Hematopoietic multipotent progenitor cell treated with erythropoietin and hydrocortisone succinate and interleukin-3 and kit ligand, for 15 days (in vitro differentiated cells): ENCODE measurements at places on chromosomes 2 and 18.

DNA sequence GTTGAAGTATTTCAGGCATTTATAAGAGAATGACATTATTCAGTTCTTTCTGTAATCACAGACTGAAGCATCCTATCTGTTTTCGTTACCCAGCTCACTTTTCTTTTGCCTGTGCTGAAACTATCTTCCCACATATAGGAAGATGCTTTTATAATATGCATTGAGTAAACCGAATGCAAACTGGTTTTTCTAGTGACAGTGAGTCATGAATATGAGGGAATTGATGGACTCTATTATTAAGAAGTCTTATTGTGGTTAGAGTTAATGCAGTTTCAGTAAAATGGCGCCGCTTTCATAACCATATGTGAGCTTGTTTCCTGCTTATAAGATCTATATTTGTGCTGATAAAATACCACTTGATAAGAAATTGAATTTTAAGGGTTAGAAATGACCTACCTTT, 59.2 kb downstream of the ACVR2A start:
- DNase-seq = no peak

DNA sequence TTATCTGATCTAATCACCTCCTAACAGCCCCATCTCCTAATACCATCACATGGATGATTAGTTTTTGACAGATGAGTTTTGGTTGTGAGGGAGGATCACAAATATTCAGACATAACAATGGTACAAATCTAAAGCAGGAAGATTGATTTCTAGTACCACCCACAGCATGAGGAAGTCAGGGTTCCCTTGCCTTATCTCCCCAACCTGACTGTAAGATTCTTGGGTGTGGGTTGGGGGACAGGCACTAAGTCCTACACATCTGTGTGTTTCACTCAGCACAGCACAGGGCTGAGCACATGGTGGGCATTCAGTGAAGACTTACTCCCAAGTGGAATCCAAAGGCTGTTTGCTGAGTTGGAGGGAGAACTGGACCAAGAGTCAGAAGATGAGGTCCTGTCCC, 93.8 kb upstream of the CXCR4 start:
- DNase-seq = no peak

DNA sequence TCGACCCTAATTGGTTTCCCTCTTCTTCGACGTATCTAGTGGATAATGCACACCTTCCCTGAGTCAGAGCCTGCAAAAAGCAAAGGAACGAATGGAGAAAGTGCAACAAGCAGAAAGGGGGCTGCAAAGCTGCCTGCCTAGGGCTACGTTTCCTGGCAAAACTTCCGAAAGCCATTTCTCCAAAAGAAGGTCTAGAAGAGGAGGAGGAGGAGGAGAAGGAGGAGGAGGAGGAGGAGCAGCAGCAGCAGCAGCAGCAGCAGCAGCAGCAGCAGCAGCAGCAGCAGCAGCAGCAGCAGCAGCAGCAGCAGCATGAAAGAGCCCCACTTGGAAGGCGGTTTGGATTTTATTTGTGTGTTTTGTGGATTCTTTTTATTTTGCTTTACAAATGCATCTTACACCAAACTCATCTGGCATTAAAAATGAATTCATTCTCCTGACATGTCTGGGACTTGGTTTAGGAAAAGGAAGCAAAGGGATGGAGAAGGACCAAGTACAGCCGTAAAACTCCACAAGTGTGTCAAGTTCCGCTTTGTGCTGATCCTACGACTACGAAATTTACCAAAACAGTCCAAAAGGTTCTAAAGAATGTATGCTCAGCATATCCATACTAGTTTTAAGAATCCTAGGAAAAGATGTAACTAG, 2.0 kb downstream of the TCF4 start:
- DNase-seq = no peak

DNA sequence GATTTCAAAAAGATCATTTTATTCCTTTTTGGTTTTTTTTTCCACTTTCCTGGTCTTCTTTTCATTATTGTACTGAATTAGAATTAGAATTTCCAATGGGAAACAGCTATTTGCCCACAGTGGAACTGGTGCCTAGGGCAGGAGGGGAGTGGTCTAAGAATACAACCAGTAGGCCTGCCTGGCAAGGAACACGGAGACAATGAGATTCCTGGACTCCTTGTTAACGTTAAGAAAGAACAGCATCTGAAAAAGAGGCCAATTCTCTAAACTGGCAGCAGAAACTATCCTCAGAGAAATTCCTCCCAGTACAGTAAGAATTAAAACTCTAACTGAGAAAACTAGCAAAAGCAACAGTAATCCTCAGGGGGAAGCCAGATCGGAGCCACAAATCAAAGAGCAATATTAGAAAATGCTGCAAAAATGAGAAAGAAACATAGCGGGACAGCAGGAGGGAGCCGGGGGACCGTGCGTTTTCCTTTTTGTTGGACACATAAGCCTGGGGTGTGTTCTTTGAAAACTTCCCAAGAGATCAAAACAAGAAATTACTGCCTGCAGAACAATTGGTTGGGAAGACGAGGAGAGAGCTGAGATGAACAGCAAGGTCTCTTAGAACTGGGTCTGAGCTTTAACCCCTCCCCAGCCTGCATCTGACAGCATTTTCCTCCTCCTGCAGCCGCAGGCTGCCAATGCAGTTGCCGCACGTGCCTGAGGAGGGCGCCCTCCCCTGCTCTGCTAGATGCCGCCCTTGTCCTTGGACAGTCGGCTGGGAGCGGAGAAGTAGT, 776.0 kb downstream of the TSN start:
- no peak for DNase-seq

DNA sequence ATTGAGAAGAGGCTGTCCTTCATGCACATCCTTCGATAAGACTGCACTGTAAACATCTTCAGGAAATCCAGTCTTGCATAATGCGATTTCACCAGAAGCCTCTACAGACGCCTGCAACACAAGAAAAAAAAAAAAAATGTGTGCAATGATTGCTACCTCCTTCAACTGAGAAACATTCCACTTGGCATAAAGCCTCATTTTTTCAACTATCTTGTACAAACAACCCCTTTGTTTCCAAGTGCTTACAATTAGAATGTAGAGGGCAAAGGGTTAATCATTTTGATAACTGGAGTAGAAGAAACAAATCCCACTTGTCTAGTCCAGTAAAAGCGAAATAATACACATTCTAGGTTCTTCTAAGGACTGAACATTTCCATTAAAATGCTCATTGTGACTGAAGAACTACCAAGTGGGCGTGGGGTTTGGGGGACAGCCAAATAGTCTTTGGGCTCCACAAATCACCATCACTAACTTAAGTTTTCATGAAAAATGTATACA, 29.2 kb downstream of the CDH2 start:
- DNase-seq = no peak

DNA sequence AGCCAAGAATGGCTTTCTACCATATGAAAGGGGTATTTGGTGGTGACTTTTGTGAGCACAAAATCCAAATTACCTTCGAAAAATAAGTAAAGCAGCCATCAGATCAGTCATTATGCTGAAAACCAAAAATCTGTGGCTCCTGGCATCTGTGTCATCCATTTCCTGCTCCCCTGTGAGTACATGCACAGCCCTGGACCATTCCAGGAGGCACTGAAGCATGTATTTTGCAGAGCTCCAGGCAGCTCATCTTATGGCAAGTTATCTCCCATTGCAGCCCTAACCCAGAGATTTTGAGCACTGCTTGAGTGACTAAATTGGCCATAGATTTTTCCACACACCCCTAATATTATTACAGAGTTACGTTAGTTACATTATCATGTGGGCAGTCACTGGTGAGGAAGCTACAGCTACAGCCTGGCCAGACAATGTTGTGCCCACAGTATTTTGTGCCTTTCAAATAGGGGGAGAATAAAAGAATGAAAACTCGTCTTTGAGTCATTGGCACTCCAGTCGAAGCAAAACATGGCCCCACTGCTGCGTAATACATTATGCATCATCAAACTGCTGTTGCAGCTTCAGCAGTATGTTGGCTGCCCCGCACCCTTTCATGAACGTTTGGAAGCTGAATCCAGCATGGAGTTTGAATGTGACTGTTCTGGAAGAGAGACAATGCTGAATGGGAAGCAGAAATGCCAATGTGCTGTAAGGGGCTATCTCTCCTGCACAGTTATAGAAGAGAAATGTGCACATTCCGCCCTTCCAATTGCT, 702.2 kb downstream of the RNF144A start:
- DNase-seq = no peak

GRCh38 chr2:102282678-102283091, 28.7 kb upstream of the IL1RL1 start:
- DNase-seq = no peak

- no peak for DNase-seq
Observed at GRCh38 chr2:85659324-85659981, 8.5 kb downstream of the SFTPB start.

DNA sequence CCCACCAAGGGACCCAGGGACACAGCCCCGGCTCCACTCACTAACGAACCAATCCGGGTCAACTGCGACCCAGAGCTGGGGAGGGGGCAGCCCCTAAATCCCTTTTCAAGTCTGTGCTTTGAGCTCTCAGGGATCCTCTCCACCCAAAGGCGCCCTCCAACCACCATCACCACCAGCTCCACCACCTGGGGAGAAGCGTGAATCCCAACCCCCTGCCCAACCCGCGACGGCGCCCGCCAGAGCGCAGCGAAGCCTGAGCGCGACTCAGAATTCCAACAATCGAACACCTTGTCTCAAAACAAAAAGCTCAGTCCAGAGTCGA, 497 bp downstream of the DSC3 start:
- DNase-seq = no peak

DNA sequence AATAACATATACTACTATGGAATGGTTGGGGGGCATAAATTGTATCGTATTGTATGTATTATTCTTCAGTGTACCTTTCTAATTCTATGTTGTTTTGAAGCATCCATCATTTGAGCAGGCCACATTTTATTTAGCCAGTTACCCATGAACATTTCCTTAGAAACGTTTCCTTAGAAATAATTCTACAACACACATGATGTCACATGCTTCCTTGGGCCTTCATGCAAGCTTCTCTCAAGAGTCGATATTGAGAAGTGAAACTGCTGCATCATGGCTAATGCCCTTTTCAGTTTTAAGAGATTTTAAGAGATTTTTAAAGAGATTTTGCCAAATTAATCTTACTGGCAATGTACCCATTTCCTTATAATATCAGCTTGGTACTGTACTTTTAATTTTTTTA, 63.9 kb downstream of the ALPK2 start:
- DNase-seq = no peak

GRCh38 chr2:231611273-231612108, 18.8 kb downstream of the TEX44 start:
- DNase-seq = peak; percentile 71

DNA sequence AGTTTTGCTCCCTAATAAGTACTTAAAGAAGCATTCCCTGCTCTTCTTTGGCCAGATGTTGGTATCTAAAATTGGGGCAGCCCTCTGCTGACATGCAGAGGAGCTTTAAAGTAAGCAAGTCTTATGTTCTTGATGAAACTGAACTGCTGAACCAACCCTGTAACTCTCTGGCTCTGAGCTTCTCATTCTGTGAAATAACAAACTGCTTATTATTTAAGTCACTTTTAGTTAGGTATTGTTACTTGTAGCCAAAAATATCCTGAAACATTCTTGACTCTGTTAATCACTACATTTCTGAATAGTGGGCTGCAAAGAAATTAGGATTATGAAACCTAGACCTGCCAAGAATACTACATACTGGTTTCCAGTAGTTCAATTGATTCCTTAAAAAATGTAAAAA, 15.5 kb downstream of the PPP3R1 start:
- DNase-seq = no peak

GRCh38 chr2:210633699-210634098, 77.3 kb downstream of the CPS1 start:
- no peak for DNase-seq

- DNase-seq = no peak
Observed at GRCh38 chr18:51154431-51155063, 42.9 kb downstream of the MEX3C start.

DNA sequence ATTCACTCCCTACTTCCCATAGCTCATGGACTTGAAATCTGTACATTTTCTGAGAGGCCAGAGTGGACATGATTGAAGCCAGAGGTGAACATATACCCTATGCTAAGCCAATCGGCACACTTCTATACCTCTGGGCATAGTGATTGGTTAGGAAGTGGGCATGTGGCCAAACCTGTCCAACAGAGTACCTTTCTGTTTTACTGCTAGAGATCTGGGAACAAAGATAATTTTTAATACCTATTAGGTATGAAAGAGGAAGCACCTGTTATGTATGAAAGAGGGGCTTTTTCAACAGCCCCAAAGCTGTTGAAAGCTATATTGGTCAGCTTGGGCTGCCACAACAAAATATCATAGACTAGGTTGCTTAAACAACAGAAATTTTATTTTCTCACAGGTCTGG, 27.7 kb downstream of the METTL8 start:
- DNase-seq = no peak

DNA sequence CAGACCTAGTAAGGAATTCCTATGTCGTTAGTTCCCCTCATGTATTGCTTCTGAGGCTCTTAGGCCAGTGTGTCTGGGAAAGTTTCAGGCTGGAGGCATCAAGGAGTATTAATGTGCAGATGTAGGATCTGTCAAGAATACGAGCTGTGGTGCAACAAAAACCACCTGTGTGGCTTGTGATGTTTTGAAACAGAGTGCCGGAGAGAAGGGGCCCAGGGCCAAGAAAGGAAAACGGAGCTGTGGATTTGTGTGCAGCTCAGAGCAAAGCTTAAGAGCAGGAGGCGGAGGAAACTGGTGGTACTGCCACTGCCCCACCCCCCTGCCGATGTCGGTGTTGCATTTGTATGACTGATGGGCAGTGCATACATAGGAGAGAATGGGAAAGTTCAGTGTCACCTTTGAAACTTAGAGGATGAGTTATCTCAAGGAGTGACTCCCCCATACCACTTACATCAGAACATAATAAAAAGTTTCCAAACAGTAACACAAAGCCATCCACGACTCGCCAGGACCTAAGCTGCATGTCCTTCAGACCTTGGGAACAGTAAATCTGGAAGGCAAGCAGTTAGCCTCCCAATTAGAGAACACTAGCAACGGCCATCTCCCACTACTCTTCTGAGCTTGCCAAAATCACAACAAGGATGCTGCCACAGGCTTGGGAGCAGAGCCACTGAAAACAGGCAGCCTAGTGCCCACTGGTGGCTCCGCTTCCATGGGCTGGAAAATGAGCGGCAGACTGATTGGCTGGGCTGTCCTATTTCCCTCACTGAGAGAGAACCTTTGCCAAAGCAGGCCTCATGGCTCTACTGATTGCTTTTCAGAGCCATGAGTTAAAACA, 152.7 kb upstream of the NT5C1B start:
- no peak for DNase-seq
